Hindlimb muscle (tissue), 1 donor: ENCODE measurements at places on chromosomes 1 and 21. TPM values are rescaled to one million over a fixed set of nuclear protein-coding genes. Genes with fewer than 3 reads are reported as not detected.

IFNLR1 gene
- 0.12 TPM for polyA plus RNA-seq

KRTAP10-12 gene
- polyA plus RNA-seq: not detected

EDARADD gene
- polyA plus RNA-seq: 0.19 TPM

GBP5 gene
- polyA plus RNA-seq: 0.34 TPM

TEX38 gene
- 0.28 TPM for polyA plus RNA-seq

KCND3 gene
- 2.1 TPM for polyA plus RNA-seq

LIN9 gene
- 7.0 TPM for polyA plus RNA-seq
